Brain (organoid and tissue), 16 donors: ENCODE measurements at places on chromosomes 3 and 15. TPM values are rescaled to one million over a fixed set of nuclear protein-coding genes. Genes with fewer than 3 reads are reported as not detected.

The CELSR3 gene
- polyA plus RNA-seq = 23.1 TPM

The CCDC191 gene
- 2.5 TPM for polyA plus RNA-seq

The TAGLN3 gene
- 1,344 TPM for polyA plus RNA-seq

The CCDC54 gene
- polyA plus RNA-seq = not detected

The ERICH6 gene
- not detected for polyA plus RNA-seq

The KBTBD8 gene
- 0.66 TPM for polyA plus RNA-seq

The KCNMB2 gene
- polyA plus RNA-seq = 22.3 TPM

The TM6SF1 gene
- polyA plus RNA-seq = 2.7 TPM

The C3orf20 gene
- polyA plus RNA-seq = not detected

The CLSTN2 gene
- 34.1 TPM for polyA plus RNA-seq

The SLC6A20 gene
- polyA plus RNA-seq = 1.5 TPM

The TIMMDC1 gene
- 54.6 TPM for polyA plus RNA-seq

The SEMA4B gene
- polyA plus RNA-seq = 24.1 TPM

The LCTL gene
- polyA plus RNA-seq = 0.24 TPM

The DUOXA2 gene
- polyA plus RNA-seq = not detected

The SI gene
- not detected for polyA plus RNA-seq

The RBMS3 gene
- 2.4 TPM for polyA plus RNA-seq

The SOX14 gene
- polyA plus RNA-seq = 0.15 TPM

The PIK3R4 gene
- 23.1 TPM for polyA plus RNA-seq

The CHAC1 gene
- polyA plus RNA-seq = 16.9 TPM

The ANKDD1A gene
- polyA plus RNA-seq = 3.8 TPM

The PEX5L gene
- polyA plus RNA-seq = 28.0 TPM

The EPHA6 gene
- 0.12 TPM for polyA plus RNA-seq

The PPP1R14D gene
- polyA plus RNA-seq = 0.66 TPM

The TUSC7 gene
- polyA plus RNA-seq = not detected

The CACNA1D gene
- polyA plus RNA-seq = 2.8 TPM

The CYP1A2 gene
- polyA plus RNA-seq = not detected

The UROC1 gene
- 0.10 TPM for polyA plus RNA-seq

The DPPA2 gene
- not detected for polyA plus RNA-seq

The CCR3 gene
- polyA plus RNA-seq = not detected

The CYP11A1 gene
- polyA plus RNA-seq = 1.1 TPM

The RBPMS2 gene
- 4.5 TPM for polyA plus RNA-seq

The CFAP100 gene
- not detected for polyA plus RNA-seq

The TBC1D2B gene
- polyA plus RNA-seq = 14.2 TPM

The SOX2 gene
- polyA plus RNA-seq = 120 TPM

The PP2D1 gene
- polyA plus RNA-seq = not detected

The EXOSC7 gene
- polyA plus RNA-seq = 24.7 TPM

The COX5A gene
- polyA plus RNA-seq = 342 TPM

The ZNF80 gene
- polyA plus RNA-seq = not detected

The BCL2A1 gene
- polyA plus RNA-seq = not detected

The C3orf85 gene
- polyA plus RNA-seq = not detected

The KIF15 gene
- polyA plus RNA-seq = 12.0 TPM

The RTP3 gene
- not detected for polyA plus RNA-seq

The GMPS gene
- polyA plus RNA-seq = 61.0 TPM

The CTSH gene
- polyA plus RNA-seq = 57.7 TPM

The CX3CR1 gene
- polyA plus RNA-seq = 3.1 TPM

The TM4SF1 gene
- polyA plus RNA-seq = 41.2 TPM

The SLC9C1 gene
- not detected for polyA plus RNA-seq

The MRPL46 gene
- polyA plus RNA-seq = 21.8 TPM

The ACP3 gene
- polyA plus RNA-seq = 0.76 TPM

The FXR1 gene
- 90.1 TPM for polyA plus RNA-seq

The COX17 gene
- 101 TPM for polyA plus RNA-seq

The ALG3 gene
- 27.6 TPM for polyA plus RNA-seq

The CGNL1 gene
- 9.1 TPM for polyA plus RNA-seq

The MOBP gene
- 204 TPM for polyA plus RNA-seq

The RFTN1 gene
- 15.1 TPM for polyA plus RNA-seq

The ECE2 gene
- 9.5 TPM for polyA plus RNA-seq

The FES gene
- polyA plus RNA-seq = 4.1 TPM

The FRMD5 gene
- 11.2 TPM for polyA plus RNA-seq
